ENCODE measurements at places on chromosomes 1 and 21.

DNA sequence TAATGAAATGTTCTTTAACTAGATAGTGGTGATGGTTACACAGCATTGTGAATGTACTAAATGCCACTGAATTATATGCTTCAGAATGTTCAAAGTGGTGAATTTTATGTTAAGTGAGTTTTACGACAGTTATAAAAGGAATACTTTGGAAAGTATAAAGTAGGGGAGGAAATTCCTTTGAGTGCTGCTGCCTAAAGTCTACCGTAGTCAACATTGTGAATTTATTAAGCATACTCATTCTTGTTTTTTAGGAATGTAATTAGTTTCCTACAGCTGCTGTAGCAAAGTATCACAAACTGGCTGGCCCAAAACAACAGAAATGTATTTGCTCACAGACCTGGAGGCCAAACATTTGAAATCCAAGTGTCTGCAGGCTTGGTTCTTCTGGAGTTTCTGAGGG, 73.0 kb downstream of the SWT1 start:
- H3K4me1 ChIP-seq, result no peaks in the 10 kb centered on the region
- H3K36me3 ChIP-seq, result no peaks in the 10 kb centered on the region
- no peaks in the 10 kb centered on the region for H3K27me3 ChIP-seq

DNA sequence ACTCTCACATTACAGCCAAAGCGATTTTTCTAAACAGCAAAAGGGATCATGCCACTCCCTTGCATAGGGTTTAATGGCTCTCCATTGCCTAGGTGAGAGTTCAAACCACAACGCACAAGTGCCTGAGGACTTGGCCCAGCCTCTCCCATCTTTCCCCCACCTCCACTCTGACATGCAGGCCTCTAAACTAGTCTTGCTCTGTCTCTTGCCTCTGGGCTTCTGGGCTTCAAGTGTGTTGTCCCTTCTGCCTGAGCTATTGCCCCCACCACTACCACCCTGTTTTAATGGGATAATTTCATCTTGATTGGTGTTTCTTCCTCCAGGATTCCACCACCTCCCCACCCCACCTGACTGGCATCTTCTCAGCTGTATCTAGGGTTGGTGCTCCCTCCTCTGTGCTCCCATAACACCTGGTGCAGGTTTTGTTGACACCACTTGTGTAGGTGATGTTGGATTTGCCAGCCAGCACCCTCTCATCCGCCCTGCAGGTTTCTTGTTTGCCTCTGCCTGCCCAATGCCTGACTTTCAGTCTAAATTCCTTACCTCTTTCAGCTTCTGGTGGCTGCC, 2.7 kb upstream of the ZBTB21 start:
- no peak overlapping the region for H3K4me3 ChIP-seq
- H3K36me3 ChIP-seq, result peaks cover 16% of the 10 kb centered on the region
- peaks cover 24% of the 10 kb centered on the region for H3K4me1 ChIP-seq
- peaks cover 5% of the 10 kb centered on the region for H3K27me3 ChIP-seq
- peak overlapping the region; percentile 25 for H3K27ac ChIP-seq

- H3K4me1 ChIP-seq, result peaks cover 12% of the 10 kb centered on the region
- H3K27me3 ChIP-seq, result no peaks in the 10 kb centered on the region
- no peak for DNase-seq
- no peak overlapping the region for H3K4me3 ChIP-seq
- no peaks in the 10 kb centered on the region for H3K36me3 ChIP-seq
- no peak overlapping the region for H3K27ac ChIP-seq
Measured at GRCh38 chr21:31503939-31504338, 155.6 kb upstream of the SOD1 start.

GRCh38 chr1:240763771-240764170, 151.8 kb upstream of the GREM2 start:
- H3K4me3 ChIP-seq, result no peak overlapping the region
- H3K27me3 ChIP-seq, result no peaks in the 10 kb centered on the region
- no peak overlapping the region for H3K27ac ChIP-seq
- no peak for DNase-seq
- H3K36me3 ChIP-seq, result no peaks in the 10 kb centered on the region

- no peaks in the 10 kb centered on the region for H3K27me3 ChIP-seq
- H3K4me3 ChIP-seq, result no peak overlapping the region
- no peak overlapping the region for H3K27ac ChIP-seq
Measured at GRCh38 chr21:28069450-28069923, 923.2 kb downstream of the LTN1 start.

DNA sequence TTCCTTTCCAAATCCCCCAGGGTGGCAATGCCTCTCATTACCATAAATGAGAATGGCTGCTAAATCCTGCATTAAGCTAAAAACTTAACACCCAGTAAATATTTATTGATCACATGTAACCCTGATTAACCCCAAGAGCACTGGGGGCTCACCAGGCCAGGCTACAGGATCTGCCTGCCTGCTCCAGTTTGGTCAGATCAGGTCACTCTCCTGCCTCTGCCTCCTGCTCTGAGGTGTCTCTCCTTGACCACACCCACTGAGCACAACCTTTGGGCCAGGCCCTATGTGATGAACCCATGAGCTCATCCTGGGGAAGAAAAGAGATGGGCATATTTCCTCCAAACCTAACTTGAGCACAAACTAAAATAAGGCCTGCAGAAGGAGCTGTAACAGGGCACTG, 93.5 kb downstream of the TRABD2B start:
- no peaks in the 10 kb centered on the region for H3K36me3 ChIP-seq
- H3K27me3 ChIP-seq, result peaks cover 4% of the 10 kb centered on the region
- no peak overlapping the region for H3K27ac ChIP-seq
- no peaks in the 10 kb centered on the region for H3K4me1 ChIP-seq

- DNase-seq, result no peak
- H3K36me3 ChIP-seq, result peaks cover 35% of the 10 kb centered on the region
- H3K27ac ChIP-seq, result no peak overlapping the region
- H3K27me3 ChIP-seq, result no peaks in the 10 kb centered on the region
- peaks cover 8% of the 10 kb centered on the region for H3K4me1 ChIP-seq
Measured at GRCh38 chr1:6057170-6057845, 11.6 kb downstream of the KCNAB2 start.

GRCh38 chr1:115098979-115099692, 9.8 kb upstream of the TSPAN2 start:
- peak; percentile 61 for DNase-seq
- no peaks in the 10 kb centered on the region for H3K27me3 ChIP-seq
- H3K4me1 ChIP-seq, result peaks cover 32% of the 10 kb centered on the region
- peak overlapping the region; percentile 84 for H3K27ac ChIP-seq
- H3K36me3 ChIP-seq, result no peaks in the 10 kb centered on the region
- H3K4me3 ChIP-seq, result peak overlapping the region; percentile 87

DNA sequence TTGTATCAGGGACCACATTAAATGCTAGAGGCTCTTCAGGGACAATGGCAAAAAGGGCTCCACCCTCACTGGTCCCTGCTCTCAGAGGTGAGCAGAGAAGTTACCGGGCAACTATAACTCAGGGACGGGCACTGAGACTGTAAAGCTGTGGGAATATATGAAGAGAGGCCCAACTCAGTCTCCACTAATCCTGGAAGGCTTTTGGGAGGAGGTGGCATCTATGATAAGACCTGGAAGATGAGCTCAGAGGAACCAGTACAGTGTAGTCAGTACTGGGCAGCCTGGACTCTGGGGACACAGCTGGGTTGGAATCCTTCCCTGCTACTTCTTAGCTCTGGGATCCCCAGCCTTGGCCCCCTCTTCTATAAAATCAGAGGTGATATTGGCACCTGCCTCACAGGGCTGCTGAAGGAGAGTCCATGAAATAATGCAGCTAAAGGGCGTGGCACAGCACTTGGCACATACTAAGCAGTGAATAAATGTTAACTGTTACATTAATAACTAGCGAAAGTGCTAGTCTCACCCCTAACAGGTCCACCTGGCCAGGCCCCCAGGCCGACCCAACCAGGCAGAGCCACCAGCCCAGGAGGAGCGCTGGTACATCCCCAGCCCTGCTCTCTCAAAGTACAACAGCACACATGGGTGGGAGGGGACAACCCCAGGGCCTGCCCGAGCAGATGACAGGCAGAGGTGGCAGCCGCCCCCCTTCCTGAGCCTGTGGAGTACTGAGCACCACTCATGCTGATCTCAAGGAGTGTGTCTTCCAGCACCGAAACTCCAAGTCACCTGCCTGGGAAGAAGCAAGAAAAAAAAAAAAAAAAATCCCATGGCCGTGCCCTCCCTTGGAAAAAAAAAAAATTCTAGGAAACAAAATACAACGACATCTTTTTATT, 62.7 kb downstream of the CASZ1 start:
- H3K4me1 ChIP-seq, result peaks cover 13% of the 10 kb centered on the region
- H3K27me3 ChIP-seq, result peaks cover 5% of the 10 kb centered on the region
- no peak overlapping the region for H3K4me3 ChIP-seq
- H3K27ac ChIP-seq, result no peak overlapping the region

DNA sequence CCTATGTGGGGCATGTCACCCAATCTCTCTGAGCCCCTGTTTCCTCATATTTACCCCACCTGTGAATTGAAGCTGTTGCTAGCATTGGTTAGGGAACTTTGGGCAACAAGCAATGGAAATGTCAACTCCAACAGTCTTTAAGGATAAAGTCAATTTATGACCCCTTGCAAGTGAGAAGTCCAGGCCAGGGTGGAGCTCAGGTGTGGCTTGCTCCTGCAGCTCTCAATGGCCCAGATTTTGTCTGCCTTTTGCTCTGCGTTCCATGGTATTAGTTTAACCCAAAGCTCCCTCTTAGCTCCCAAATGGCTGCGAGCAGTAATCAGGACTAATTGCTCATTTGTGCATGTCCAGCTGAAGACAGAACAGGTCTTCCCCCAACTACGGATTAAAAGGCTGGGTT, 70.4 kb upstream of the ABCG1 start:
- H3K4me3 ChIP-seq, result no peak overlapping the region
- no peak overlapping the region for H3K27ac ChIP-seq
- peaks cover 6% of the 10 kb centered on the region for H3K4me1 ChIP-seq
- no peaks in the 10 kb centered on the region for H3K27me3 ChIP-seq

GRCh38 chr1:184162281-184162680, 110.8 kb downstream of the TSEN15 start:
- no peaks in the 10 kb centered on the region for H3K36me3 ChIP-seq
- no peak overlapping the region for H3K4me3 ChIP-seq
- DNase-seq, result no peak
- no peak overlapping the region for H3K27ac ChIP-seq

DNA sequence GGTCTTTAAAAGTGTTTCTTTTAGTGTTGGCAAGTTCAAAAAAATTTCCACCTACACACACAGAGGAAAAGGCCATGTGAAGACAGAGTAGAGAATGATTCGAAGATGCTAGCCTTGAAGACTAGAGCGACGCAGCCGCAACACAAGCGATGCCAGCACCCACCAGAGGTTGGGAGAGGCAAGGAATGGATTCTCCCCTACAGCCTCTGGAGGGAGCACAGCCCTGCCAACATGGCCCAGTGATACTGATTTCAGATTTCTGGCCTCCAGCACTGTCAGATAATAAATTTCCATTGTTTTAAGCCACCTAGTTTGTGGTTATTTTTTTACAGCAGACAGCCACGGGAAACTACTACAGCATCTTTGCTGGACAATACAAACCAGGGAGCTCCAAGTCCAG, 6.9 kb upstream of the ADAR start:
- no peaks in the 10 kb centered on the region for H3K27me3 ChIP-seq
- peak overlapping the region; percentile 5 for H3K4me3 ChIP-seq
- peaks cover 60% of the 10 kb centered on the region for H3K4me1 ChIP-seq
- DNase-seq, result no peak
- no peak overlapping the region for H3K27ac ChIP-seq

- no peak overlapping the region for H3K4me3 ChIP-seq
- no peaks in the 10 kb centered on the region for H3K4me1 ChIP-seq
- no peak overlapping the region for H3K27ac ChIP-seq
- H3K36me3 ChIP-seq, result no peaks in the 10 kb centered on the region
Measured at GRCh38 chr1:48071513-48071912, 74.3 kb upstream of the TRABD2B start.

GRCh38 chr1:33140153-33141149, 41.4 kb downstream of the TRIM62 start:
- no peaks in the 10 kb centered on the region for H3K27me3 ChIP-seq
- no peak overlapping the region for H3K4me3 ChIP-seq
- H3K27ac ChIP-seq, result no peak overlapping the region
- no peak for DNase-seq
- peaks cover 5% of the 10 kb centered on the region for H3K4me1 ChIP-seq

DNA sequence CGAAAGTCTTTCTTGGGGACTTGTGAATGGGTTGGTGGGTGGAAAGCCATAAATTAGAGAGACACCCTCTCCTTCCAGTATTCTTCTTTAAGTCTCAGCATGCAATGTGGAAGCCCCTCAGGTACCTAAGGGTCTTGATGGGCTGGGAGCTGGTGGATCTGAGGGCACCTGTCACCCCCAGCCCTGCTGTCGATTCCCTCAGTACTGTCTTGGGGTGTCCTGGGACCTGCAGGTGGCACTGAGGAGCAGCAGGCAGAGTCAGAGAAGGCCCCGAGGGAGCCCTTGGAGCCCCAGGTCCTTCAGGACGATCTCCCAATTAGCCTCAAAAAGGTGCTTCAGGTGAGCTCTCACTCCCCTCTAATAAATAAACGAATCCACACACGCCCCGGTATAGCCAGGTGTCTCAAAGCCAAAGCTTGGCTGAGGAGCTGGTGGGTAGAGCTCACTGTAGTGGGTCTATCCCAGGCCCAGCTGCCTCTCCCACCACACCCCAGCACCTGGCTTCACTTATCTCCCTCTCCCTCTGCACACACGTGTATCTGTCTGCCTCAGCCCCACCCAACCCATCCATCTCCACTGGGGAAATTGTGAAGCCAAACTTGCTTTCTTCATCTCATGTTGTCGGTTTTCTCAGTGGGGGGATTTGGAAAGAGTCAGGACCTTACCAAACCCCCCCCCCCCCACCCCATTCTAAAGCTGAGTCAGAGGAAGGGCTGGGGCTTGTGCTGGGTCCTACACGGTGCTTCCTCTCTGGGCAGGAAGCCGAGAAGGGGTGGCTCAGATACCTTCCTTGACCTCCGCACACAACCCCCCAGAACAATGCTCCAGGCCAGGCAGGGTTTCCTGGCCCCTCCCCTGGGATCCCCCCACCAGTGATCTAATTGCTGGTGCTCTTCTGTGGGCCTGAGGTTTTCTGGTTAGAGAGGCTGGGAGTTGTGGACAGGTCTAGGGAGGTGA, 1.6 kb downstream of the ADAM15 start:
- H3K27ac ChIP-seq, result peak overlapping the region; percentile 61
- H3K27me3 ChIP-seq, result no peaks in the 10 kb centered on the region
- peak overlapping the region; percentile 81 for H3K4me3 ChIP-seq
- DNase-seq, result peak; percentile 33

- H3K36me3 ChIP-seq, result no peaks in the 10 kb centered on the region
- H3K4me1 ChIP-seq, result no peaks in the 10 kb centered on the region
- H3K27ac ChIP-seq, result no peak overlapping the region
- no peaks in the 10 kb centered on the region for H3K27me3 ChIP-seq
Measured at GRCh38 chr1:98210064-98210463, 289.2 kb upstream of the DPYD start.

- no peaks in the 10 kb centered on the region for H3K27me3 ChIP-seq
- H3K27ac ChIP-seq, result no peak overlapping the region
- no peak overlapping the region for H3K4me3 ChIP-seq
- no peaks in the 10 kb centered on the region for H3K4me1 ChIP-seq
- no peak for DNase-seq
Measured at GRCh38 chr1:201144701-201145100, 9.6 kb downstream of the TMEM9 start.

Measured in activated naive CD8-positive, alpha-beta T cell treated with anti-CD3 and anti-CD28 coated beads, Interleukin-2, amount 50 U/mL, for 24 hours (primary cell).